ENCODE measurements at places on chromosomes 5 and 9. TPM values are rescaled to one million over a fixed set of nuclear protein-coding genes. Genes with fewer than 3 reads are reported as not detected.

Gene GPSM1
- 3.9 TPM for total RNA-seq

Gene KCTD16
- 0.14 TPM for total RNA-seq

Gene PCDHB3
- 0.10 TPM for total RNA-seq

Gene FGF18
- 0.61 TPM for total RNA-seq

Gene PCDHA9
- 0.59 TPM for total RNA-seq

Gene PRSS3
- 29.5 TPM for total RNA-seq

Gene ADGRD2
- total RNA-seq = not detected

Gene DRD1
- not detected for total RNA-seq

Gene SPATA31A3
- total RNA-seq = not detected

Gene NR2F1-AS1
- total RNA-seq = 16.8 TPM

Gene SYK
- 14.8 TPM for total RNA-seq
